ENCODE measurements at places on chromosomes 7 and 10. TPM values are rescaled to one million over a fixed set of nuclear protein-coding genes. Genes with fewer than 3 reads are reported as not detected.

The IDI2 gene
- polyA plus RNA-seq: not detected

The PLEKHA1 gene
- polyA plus RNA-seq: 19.1 TPM

The CLEC2L gene
- polyA plus RNA-seq: 0.15 TPM

The MSS51 gene
- 1.5 TPM for polyA plus RNA-seq

The ASB4 gene
- polyA plus RNA-seq: 0.23 TPM

The ASIC3 gene
- polyA plus RNA-seq: 2.9 TPM

The CLEC5A gene
- polyA plus RNA-seq: 0.31 TPM

The SLF2 gene
- polyA plus RNA-seq: 20.5 TPM

The CD36 gene
- 9.1 TPM for polyA plus RNA-seq

The CPN1 gene
- not detected for polyA plus RNA-seq

The SUN3 gene
- polyA plus RNA-seq: not detected

The ASB15 gene
- not detected for polyA plus RNA-seq

The CLRN3 gene
- not detected for polyA plus RNA-seq

The CHST3 gene
- 16.4 TPM for polyA plus RNA-seq

The TSPAN33 gene
- polyA plus RNA-seq: 9.3 TPM

The COL1A2 gene
- 2,370 TPM for polyA plus RNA-seq

The STOX1 gene
- polyA plus RNA-seq: 0.99 TPM

The DUSP5 gene
- polyA plus RNA-seq: 11.2 TPM

The CCDC146 gene
- polyA plus RNA-seq: 6.8 TPM

The UCMA gene
- polyA plus RNA-seq: not detected

The CLDN3 gene
- polyA plus RNA-seq: 0.30 TPM

The GRM3 gene
- polyA plus RNA-seq: 0.10 TPM

The CXCL12 gene
- polyA plus RNA-seq: 143 TPM

The NPY4R2 gene
- polyA plus RNA-seq: not detected

The CUBN gene
- polyA plus RNA-seq: 3.5 TPM

The OR6V1 gene
- polyA plus RNA-seq: not detected

The AHR gene
- polyA plus RNA-seq: 35.0 TPM

The RBM20 gene
- polyA plus RNA-seq: 3.9 TPM

The MICALL2 gene
- polyA plus RNA-seq: 0.95 TPM

The TRPV6 gene
- 0.19 TPM for polyA plus RNA-seq

The TFEC gene
- 0.52 TPM for polyA plus RNA-seq

The IGF2BP3 gene
- polyA plus RNA-seq: 0.20 TPM

The PRLHR gene
- 0.06 TPM for polyA plus RNA-seq

The AOAH gene
- polyA plus RNA-seq: 14.0 TPM

The SEMA3C gene
- 23.9 TPM for polyA plus RNA-seq

The SLC39A12 gene
- polyA plus RNA-seq: not detected

The GTF2I gene
- polyA plus RNA-seq: 166 TPM

The CAV2 gene
- 110 TPM for polyA plus RNA-seq

The ABHD11 gene
- 11.9 TPM for polyA plus RNA-seq

The TBXAS1 gene
- 9.0 TPM for polyA plus RNA-seq

The RET gene
- polyA plus RNA-seq: 0.38 TPM

The ARL3 gene
- 23.0 TPM for polyA plus RNA-seq

The MACC1 gene
- polyA plus RNA-seq: 0.05 TPM

The FFAR4 gene
- not detected for polyA plus RNA-seq

The AQP1 gene
- polyA plus RNA-seq: 91.0 TPM

The ZP3 gene
- 12.7 TPM for polyA plus RNA-seq

The ABCB4 gene
- polyA plus RNA-seq: 0.33 TPM

The HKDC1 gene
- polyA plus RNA-seq: 1.1 TPM

The ENKUR gene
- 0.33 TPM for polyA plus RNA-seq

The ELN gene
- 38.1 TPM for polyA plus RNA-seq
